Mesothelial cell of epicardium (in vitro differentiated cells): ENCODE measurements at places on chromosomes 3 and 15. TPM values are rescaled to one million over a fixed set of nuclear protein-coding genes. Genes with fewer than 3 reads are reported as not detected.

GRCh38 chr15:26564361-26564760, 208.5 kb downstream of the GABRB3 start:
- H3K27ac ChIP-seq = no peak overlapping the region
- H3K4me1 ChIP-seq = peaks cover 14% of the 10 kb centered on the region

- H3K4me3 ChIP-seq = no peak overlapping the region
- no peak for DNase-seq
- peaks cover 74% of the 10 kb centered on the region for H3K27me3 ChIP-seq
- no peak overlapping the region for H3K27ac ChIP-seq
These were observed 146.3 kb upstream of the SOX2 start for GRCh38 chr3:181565416-181565815.

GRCh38 chr15:70344666-70345065, 246.9 kb upstream of the TLE3 start:
- H3K36me3 ChIP-seq = no peaks in the 10 kb centered on the region
- no peak overlapping the region for H3K27ac ChIP-seq
- peaks cover 58% of the 10 kb centered on the region for H3K4me1 ChIP-seq
- H3K4me3 ChIP-seq = no peak overlapping the region

DNA sequence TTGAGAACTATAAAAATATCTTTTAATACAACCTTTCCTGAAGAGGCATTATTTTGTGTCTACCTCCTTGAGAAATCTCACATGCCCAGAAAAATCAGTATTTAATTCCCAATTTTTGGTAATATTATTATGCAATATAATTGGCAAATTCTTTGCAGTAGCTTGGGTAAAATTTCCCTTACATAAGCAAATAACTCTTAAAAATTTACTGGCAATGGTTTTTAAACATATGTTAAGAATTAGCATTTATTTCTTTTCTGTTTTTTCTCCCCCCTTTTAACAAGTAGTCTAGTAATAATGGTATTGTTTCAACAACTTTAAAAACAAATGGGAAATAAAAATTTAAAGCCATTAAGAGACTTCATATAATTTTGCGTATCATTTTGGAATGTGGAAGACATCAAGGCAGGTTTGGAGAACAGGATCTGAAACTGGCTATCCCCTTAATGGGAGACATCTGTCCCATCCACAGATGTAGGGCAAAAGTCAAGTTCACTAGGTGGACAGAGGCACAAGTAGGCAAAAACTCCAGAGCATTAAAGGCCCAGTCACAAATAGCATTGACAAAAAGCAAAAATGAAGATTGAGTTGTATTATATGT, 89.6 kb upstream of the AADACL2 start:
- no peak overlapping the region for H3K27ac ChIP-seq
- no peaks in the 10 kb centered on the region for H3K27me3 ChIP-seq
- H3K4me3 ChIP-seq = no peak overlapping the region
- no peaks in the 10 kb centered on the region for H3K36me3 ChIP-seq
- DNase-seq = no peak
- H3K4me1 ChIP-seq = peaks cover 5% of the 10 kb centered on the region

- H3K27me3 ChIP-seq = no peaks in the 10 kb centered on the region
These were observed 21.5 kb upstream of the CPNE9 start for GRCh38 chr3:9682096-9682495.

- H3K36me3 ChIP-seq = no peaks in the 10 kb centered on the region
- H3K27ac ChIP-seq = no peak overlapping the region
- DNase-seq = peak; percentile 45
- no peaks in the 10 kb centered on the region for H3K27me3 ChIP-seq
- peaks cover 14% of the 10 kb centered on the region for H3K4me1 ChIP-seq
- H3K4me3 ChIP-seq = no peak overlapping the region
These were observed 418.3 kb downstream of the OTOL1 start for GRCh38 chr3:161914703-161915417.

DNA sequence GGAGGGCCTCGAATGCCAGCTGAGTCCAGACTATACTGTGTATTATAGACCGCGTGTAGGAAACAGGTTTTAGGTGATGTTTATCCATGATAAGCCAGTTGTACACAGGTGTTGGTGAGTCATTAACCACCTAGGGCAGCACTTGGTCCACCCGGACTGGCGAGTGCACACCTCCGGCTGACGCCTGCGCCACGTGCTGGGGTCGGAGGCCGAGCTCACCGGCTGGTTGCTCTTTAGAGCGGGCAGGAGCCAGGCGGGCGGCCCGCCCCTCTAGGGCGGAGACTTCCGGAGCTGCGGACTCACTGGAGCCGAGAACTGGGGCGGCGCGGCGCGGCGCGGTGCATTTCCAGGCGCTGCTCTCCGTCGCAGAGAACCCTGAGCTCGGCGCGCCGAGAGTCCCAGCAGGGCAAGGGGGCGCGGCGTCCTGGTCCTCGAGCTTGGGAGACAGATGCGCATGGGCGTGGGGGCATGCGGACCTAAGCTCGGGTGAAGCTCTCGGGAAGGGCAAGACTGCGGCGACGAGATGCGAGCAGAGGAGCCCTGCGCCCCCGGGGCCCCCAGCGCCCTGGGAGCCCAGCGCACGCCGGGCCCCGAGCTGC, at the start of gene ESYT3:
ESYT3 (plus strand) TSS at position 341 of the 599 bp plus-strand sequence; CDS start at position 524, 183 bp downstream.
- H3K27ac ChIP-seq = no peak within 1 kb of the TSS
- H3K36me3 ChIP-seq = no peaks in the 10 kb centered on the region
- peak; percentile 66 for DNase-seq
- H3K27me3 ChIP-seq = peaks cover 69% of the 10 kb centered on the region
- H3K4me1 ChIP-seq = no peaks in the 10 kb centered on the region

DNA sequence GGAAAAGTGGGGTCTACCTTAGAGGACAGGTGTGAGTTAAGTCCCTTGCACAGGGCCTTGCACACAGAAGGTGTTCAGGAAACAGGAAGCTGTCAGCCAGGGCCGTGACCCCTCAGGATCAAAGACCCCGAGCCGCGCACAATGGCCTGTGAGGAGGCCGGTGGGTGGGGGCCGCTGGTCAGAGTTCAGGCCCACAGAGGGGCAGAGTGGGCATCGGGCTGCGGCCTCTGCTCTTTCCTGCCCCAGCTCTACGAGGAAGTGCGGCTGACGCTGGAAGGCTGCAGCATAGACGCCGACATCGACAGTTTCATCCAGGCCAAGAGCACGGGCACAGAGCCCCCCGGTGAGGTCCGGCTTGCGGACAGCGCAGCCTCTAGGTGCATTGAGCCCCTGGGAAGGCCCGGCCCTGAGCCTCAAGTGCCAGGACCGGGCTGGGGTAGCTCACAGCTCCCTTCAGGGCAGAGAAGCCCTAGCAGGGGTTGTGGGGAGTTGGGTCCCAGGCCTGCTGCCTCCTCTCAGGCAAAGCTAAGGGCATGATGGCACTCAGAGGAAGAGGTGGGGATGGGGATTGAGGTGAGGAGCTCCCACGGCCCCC, 37.2 kb downstream of the PSTPIP1 start:
- no peak overlapping the region for H3K27ac ChIP-seq
- H3K4me3 ChIP-seq = no peak overlapping the region
- peaks cover 9% of the 10 kb centered on the region for H3K36me3 ChIP-seq
- peaks cover 2% of the 10 kb centered on the region for H3K4me1 ChIP-seq
- H3K27me3 ChIP-seq = no peaks in the 10 kb centered on the region

GRCh38 chr3:171796625-171797264, 13.5 kb downstream of the PLD1 start:
- H3K4me3 ChIP-seq = no peak overlapping the region
- no peaks in the 10 kb centered on the region for H3K36me3 ChIP-seq
- DNase-seq = no peak
- peaks cover 10% of the 10 kb centered on the region for H3K4me1 ChIP-seq

GRCh38 chr15:31776039-31776438, 254.3 kb upstream of the CHRNA7 start:
- H3K36me3 ChIP-seq = no peaks in the 10 kb centered on the region
- no peak overlapping the region for H3K27ac ChIP-seq
- DNase-seq = no peak

DNA sequence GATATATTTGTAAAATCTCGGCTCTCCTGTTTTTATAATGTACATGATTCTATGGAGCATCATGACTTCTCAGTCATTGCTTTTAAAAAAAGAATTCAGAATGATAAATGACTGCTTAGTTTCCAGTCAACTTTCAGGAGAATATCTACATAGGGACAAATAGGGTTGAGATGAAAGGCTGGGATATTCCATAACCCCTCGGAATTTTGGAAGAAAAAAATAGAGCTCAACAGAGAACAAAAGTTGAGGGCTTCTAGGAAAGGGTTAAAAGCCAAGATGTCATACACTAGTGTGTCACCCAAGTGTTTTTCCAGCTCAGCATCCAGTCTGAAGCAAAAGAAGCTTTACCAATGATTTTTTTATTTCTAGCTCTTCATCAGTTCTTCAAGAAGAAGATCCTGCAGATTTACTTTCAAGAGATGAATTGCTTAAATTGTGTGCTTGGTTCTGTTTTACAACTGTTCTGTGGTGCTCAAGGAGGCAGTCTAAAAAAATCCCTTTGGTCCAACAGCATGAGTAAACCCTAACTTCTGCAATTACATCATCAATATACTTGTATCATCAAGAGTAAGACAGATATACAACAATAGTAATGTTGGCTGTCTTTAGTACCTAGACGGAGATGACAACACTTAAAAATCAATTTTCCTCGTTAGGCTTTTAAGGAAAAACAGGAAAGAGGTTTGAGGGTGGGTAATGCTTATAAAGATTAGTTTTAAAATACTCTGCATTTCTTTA, 979 bp downstream of the UNC13C start:
- no peak overlapping the region for H3K27ac ChIP-seq
- H3K4me3 ChIP-seq = peak overlapping the region; percentile 85
- DNase-seq = no peak
- peaks cover 20% of the 10 kb centered on the region for H3K27me3 ChIP-seq
- peaks cover 23% of the 10 kb centered on the region for H3K4me1 ChIP-seq

GRCh38 chr3:134299185-134299887, 48.7 kb upstream of the RYK start:
- H3K4me3 ChIP-seq = no peak overlapping the region
- H3K27ac ChIP-seq = peak overlapping the region; percentile 50
- H3K27me3 ChIP-seq = no peaks in the 10 kb centered on the region
- peaks cover 2% of the 10 kb centered on the region for H3K36me3 ChIP-seq

DNA sequence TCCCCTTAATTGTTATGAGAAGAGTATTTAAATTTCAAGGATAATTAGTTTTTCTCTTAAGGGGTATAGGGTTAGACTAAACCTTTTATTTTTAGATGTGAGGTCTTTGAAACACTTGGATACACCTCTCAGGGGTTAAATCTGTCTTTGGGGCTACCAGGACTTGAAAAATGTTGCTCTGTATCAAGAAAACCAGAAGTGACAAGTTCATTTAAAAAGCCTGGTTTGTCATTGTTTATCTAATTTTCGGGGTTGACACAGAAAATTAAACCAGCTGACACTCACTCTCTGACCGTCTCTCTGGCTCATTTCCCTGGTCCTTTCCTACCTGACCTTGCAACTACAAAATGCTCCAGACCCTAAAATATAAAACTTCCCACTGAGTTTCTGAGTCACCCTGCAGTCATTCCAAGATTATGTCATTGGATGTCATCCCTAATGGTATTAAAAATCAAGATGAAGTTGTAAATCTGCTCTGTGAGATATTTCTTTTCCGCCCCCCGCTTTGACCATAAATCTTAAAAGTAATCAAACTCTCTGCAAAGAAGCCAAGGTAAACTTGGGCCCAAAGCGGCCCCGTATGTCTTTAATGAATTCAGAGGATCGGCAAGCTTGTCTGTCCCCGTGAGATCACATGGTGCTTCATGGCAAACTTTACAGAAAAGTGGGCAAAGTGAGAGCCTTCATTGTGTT, 32.9 kb upstream of the SKOR1 start:
- no peaks in the 10 kb centered on the region for H3K27me3 ChIP-seq
- no peak overlapping the region for H3K4me3 ChIP-seq
- DNase-seq = no peak
- H3K4me1 ChIP-seq = peaks cover 8% of the 10 kb centered on the region

GRCh38 chr15:68790242-68790575, 30.5 kb downstream of the ANP32A start:
- H3K27ac ChIP-seq = peak overlapping the region; percentile 63
- peaks cover 11% of the 10 kb centered on the region for H3K36me3 ChIP-seq
- no peak overlapping the region for H3K4me3 ChIP-seq
- H3K27me3 ChIP-seq = no peaks in the 10 kb centered on the region

DNA sequence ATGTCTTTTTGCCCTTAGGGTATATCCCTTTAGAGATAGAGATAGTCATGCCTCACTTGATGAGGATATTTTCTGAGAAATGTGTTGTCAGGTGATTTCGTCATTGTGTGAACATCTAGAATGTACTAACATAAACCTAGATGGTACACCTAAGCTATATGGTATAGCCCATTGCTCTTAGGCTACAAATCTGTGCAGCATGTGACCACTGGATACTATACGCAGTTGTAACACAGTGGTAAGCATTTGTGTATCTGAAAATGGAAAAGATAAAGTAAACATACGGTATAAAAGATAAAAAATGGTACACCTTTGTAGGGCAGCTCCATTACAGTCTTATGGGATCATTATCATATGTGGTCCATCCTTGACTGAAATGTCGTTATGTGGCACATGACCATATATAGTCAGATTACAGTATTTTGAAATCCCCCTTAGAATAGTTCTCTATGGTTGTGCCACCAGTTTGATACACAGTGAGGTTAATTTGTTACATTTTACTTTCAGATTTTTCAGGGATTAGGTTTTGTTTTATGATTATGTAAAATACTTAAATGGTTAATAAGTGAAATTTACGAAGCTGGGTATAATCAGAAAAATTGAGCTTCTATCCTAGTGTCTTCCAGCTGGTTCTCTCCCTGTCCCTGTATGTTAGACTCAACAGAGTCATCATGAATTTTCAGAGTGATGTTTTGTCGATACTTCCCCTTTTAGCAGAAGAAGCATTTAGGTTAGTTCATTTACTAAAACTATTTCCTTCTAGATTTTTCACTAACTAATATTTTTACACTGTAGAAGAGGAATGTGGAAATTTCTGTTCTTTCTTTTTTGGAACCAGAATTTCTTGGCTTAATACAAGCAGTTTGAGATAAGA, 12.8 kb downstream of the SETD5 start:
- H3K4me1 ChIP-seq = peaks cover 15% of the 10 kb centered on the region
- no peaks in the 10 kb centered on the region for H3K27me3 ChIP-seq
- H3K4me3 ChIP-seq = no peak overlapping the region
- no peak for DNase-seq

- no peaks in the 10 kb centered on the region for H3K27me3 ChIP-seq
- peaks cover 50% of the 10 kb centered on the region for H3K36me3 ChIP-seq
- H3K4me1 ChIP-seq = peaks cover 13% of the 10 kb centered on the region
- no peak overlapping the region for H3K4me3 ChIP-seq
- H3K27ac ChIP-seq = no peak overlapping the region
These were observed 19.2 kb downstream of the FOXP1 start for GRCh38 chr3:71564361-71564760.

DNA sequence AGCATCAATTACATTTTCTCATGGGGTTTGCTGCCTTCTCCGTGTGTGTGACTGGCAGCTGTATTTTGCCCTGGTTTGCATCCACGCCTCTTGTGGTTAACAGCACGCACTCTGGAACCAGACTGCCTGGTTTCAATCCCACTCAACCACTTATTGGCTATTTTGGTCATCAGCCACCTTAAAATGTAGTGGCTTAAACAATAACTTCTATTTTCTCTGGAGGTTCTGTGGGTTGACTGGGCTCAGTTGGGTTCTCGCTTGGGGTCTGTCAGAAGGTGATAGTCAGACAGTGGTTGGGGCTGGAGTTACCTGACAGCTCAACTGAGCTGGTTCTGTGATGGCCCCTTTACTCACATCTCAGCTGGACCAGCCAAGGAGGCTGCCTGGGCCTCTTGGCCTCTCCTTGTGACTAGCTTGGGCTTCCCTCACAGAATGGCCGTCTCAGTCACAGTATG, 36.8 kb downstream of the EHD4 start:
- peaks cover 28% of the 10 kb centered on the region for H3K4me1 ChIP-seq
- no peaks in the 10 kb centered on the region for H3K27me3 ChIP-seq
- no peak overlapping the region for H3K4me3 ChIP-seq
- DNase-seq = no peak
- H3K36me3 ChIP-seq = peaks cover 6% of the 10 kb centered on the region

Gene UBAP1L
- total RNA-seq = 10.7 to 11.6 TPM (median 10.9 TPM) in 3 replicates

Gene TF
- total RNA-seq = 5.2 to 6.4 TPM (median 5.7 TPM) in 3 replicates

Gene C3orf49
- not detected in 3 replicates for total RNA-seq

Gene MEF2A
- 35.4 to 39.1 TPM (median 36.0 TPM) in 3 replicates for total RNA-seq

Gene CRABP1
- 144 to 156 TPM (median 155 TPM) in 3 replicates for total RNA-seq

Gene MST1
- total RNA-seq = 101 to 109 TPM (median 103 TPM) in 3 replicates

Gene GPR149
- total RNA-seq = not detected in 3 replicates

Gene LRRC31
- not detected in 3 replicates for total RNA-seq
